ENCODE measurements at places on chromosomes 12 and 14.

DNA sequence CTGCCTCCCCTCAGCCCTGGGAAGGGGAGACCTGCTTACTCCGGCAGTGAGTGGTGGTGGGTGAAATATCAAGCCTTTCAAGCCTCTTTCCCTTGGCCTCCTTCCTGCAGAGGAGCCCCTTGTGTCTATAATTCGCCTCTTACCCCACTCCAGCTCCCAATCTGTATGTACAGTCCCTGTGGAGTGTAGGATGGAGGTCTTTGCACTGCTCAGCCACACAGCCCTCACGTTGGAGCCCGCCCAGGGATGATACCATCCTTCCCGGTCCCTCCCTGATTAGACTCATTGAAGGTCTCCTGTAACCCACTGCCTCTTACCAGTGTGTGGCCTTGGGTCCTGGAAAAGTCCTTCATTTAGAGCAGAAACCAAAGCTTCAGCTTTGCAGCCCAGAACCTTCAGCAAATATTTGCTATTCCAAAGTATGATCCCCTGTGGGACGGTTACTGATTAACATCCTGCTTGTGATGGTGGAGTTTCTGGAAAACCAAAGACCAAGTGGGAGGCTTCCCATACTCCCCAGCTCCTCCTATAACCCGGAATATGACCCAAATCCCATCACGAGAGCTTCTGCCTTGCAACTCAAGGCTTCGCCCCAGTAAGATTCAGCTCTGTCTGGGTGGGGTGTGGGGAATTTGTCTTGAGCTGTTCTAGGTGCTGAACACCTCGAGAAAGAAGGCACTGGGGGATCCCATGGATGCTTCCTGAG is at the start of gene SERPINA10:
Gene SERPINA10, minus strand, starts transcription at position 397 of the 706 bp plus-strand sequence. CDS start 2,675 bp downstream, outside the sequence.
- DNase-seq: no peak

GRCh38 chr14:51552275-51552674 is 99.4 kb upstream of the FRMD6 start:
- no peak for DNase-seq

GRCh38 chr12:21521541-21521940 is 4.6 kb upstream of the SPX start:
- no peak for DNase-seq

DNA sequence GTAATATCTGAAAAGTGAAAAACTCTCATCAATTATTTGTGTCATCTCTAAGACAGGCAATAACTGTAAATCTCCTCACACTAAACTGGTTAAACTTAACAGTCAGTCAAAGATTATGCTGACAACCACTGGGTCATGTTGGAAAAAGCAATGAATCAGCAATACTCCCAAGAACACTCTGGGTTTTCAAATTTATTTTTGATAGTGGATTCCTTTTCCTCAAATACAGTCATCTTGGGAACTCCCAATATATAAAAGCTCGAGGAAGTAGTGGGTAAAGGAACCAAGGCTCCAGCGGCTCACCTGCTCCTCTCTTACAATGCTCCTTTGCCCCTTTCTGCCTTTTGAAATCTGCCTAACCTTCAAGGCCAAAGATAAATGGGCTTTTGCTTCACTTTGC is 70.0 kb downstream of the ARMH4 start:
- no peak for DNase-seq

DNA sequence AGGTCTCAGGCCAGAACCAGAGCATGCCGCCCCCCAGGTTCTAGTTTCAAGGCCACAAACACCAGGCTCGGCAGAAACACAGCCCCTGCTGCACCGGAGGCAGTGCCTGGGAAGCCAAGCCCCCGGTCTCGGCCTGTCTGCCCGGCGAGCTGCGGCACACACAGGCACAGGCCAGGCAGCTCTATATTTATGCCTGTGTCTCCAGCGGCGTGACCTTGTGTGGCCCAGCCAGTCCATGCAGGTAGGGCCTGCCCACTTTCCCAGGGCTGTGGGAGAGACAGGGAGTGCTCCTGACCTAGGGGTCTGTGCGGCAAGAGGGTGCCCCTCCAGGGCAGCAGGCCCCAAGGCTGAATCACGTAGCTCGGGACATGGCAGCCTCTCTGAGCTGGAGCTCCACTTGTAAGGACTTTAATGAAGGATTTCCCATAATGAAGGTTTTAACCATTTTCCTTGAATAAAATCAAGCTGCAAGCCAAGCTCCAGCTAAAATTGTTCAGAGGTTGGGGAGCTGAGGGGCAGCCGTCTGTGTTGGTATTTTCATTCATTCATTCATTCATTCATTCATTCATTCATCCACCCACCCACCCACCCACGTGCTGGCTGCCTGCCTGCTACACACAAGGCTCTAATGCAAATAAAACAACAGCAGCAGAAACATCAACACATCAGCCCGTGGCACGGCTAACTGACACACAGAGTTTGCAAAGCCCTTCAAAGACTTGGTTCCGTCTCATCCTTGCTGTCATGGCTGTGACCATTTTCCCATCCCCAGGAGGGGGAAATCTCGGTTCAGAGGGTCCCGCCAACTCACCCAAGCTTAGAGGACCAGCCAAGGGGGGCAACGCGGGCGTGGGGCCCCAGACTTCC is 92.0 kb downstream of the RFLNA start:
- no peak for DNase-seq

DNA sequence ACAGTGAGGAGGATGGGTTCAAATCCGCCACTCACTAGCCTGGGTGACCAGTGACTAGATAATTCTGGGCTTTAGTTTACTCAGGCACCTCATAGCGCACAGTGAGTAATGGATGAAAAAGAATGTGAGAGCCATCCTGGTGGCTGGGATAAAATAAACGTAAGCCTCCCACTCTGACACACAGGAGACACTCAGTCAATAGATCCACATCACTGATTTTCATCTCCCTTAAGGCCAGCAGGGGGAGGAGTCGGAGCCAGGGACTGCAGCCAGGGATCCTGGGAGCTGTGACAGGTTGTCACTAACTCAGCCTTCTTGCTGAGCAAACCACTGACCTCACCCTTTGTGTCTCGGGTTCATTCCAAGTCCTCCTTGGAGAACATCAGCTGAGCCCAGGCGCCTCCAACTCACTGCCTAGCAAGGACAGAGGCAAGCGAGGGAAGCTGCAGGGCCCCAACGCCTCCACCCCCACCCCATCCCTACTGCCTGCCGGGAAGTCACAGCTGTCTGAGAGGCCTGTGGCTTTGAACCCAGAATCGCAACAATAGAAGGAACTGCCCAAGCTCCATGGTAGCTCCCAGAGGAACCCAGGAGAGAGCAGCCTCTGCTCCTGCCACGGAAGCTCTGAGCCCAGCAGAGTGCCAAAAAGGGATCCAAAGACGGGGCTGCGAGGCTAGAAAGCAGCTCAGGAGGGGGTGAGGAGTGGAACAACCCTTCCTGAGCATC is 30.7 kb downstream of the PXN start:
- peak; percentile 89 for DNase-seq

- peak; percentile 48 for DNase-seq
These were observed 34.3 kb downstream of the SLC15A4 start for GRCh38 chr12:128789356-128789929.

DNA sequence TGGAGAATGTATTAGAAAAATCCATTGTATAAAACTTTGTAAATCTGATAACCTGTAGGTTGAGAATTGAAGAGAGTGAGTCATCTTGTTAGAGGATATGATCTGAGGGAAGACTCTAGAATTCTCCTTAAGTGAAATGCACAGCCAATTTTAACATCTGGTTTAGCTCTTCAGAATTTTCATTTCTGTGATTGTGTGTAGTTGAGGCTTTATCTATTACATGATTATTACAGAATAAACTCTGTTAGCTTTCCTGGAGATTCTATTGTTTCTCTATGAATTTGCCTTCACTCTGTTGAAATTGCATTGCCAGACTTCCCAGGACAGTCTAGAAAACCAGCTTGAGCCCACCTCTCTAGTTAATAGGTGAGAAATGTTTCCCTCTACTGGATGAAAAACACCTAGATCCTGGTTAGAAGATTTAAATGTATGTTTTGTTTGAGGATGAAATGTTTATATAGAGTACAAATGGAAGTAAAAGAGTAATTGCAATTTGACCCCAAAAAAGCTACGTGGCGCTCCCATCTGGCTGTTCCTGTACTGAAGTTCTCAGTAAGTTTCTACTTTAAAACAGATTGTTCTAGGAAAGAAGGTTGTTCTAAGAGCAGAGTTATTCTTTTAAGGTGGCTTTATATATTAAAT is 2.9 kb downstream of the NUDT4 start:
- DNase-seq: no peak

- DNase-seq: no peak
These were observed 41.7 kb upstream of the EMP1 start for GRCh38 chr12:13154831-13155230.

- no peak for DNase-seq
These were observed 46.4 kb downstream of the CLMN start for GRCh38 chr14:95273001-95273978.

- DNase-seq: no peak
These were observed 13.5 kb upstream of the NRDE2 start for GRCh38 chr14:90345239-90345557.
